ENCODE measurements at places on chromosomes 12 and 14.

- no peak for DNase-seq
These were observed 16.7 kb upstream of the RNU6-7 start for GRCh38 chr14:32185097-32185496.

GRCh38 chr14:95189367-95190132, 32.2 kb upstream of the DICER1 start:
- no peak for DNase-seq

GRCh38 chr12:96720363-96720705, 186.7 kb upstream of the NEDD1 start:
- DNase-seq: no peak

DNA sequence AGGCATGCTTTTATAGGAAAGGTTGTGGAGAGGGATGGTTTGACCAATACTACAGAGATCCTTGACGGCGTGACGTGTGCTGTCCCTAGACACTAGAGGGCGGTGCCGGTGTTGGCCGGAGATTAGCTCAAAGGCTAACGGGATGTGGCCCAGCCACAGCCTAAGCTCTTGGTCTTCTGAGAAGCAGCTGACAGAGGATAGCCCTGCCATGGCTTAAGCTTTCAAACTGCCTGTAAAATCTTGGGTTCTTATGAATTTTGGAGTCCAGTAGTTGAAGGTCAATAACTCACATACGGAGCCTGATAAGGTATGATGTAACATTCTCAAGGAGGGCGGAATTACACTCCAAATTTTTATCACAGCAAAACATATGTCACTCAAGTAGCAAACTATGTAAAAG, 515.7 kb upstream of the ATXN7L3B start:
- no peak for DNase-seq

DNA sequence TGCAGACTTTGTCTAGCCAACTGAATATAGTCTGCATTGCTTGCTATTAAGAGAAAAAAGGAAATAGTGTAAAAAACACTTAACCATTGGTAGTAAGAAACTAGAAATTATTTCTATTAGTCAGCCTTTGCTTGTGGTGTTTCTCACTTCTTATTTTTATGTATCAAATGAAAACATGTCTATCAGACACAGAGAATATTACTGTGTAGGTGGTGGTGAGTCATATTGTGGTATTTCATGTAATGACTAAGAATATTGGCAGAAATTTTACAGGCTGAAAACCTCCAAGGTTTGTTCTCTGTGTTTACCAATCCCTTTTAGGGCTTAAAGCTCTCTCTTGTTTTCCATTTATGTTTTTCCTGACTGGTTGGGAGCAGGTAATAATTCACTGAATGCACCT, 87.2 kb downstream of the DAAM1 start:
- DNase-seq: no peak

DNA sequence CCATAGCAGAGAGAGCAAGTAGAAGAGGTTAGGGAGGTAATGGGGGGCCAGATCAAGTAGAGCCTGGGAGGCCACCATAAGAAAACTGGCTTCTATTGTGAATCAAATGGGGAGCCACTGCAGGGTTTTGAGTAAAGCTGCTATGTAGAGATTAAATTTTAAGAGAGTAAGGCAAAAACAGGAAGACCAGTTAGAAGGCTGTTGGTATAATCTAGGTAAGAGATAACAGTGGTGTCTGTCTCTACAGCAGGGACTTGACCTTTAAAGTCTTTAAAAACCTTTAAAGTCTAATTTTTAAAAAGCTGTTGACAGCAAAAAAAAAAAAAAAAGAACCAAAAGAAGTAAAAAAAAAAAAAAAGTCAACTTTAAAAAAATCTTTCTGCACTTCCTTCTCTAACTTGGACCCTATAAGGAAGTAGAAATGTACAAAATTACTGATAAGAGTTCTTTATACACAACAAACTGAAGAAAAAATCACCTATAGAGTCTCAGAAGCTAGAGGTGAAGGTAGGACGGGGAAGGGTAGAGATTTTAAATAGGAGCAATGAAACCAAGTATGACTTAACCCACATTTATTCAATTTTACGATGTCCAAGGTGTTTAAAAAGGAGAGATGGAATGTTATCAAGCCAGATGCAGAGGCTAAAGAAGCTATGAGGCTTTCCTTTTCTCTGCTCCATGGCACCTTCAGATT, 26.1 kb downstream of the SGPP1 start:
- no peak for DNase-seq

GRCh38 chr12:120132054-120132836, 15.7 kb upstream of the RAB35 start:
- DNase-seq: no peak

DNA sequence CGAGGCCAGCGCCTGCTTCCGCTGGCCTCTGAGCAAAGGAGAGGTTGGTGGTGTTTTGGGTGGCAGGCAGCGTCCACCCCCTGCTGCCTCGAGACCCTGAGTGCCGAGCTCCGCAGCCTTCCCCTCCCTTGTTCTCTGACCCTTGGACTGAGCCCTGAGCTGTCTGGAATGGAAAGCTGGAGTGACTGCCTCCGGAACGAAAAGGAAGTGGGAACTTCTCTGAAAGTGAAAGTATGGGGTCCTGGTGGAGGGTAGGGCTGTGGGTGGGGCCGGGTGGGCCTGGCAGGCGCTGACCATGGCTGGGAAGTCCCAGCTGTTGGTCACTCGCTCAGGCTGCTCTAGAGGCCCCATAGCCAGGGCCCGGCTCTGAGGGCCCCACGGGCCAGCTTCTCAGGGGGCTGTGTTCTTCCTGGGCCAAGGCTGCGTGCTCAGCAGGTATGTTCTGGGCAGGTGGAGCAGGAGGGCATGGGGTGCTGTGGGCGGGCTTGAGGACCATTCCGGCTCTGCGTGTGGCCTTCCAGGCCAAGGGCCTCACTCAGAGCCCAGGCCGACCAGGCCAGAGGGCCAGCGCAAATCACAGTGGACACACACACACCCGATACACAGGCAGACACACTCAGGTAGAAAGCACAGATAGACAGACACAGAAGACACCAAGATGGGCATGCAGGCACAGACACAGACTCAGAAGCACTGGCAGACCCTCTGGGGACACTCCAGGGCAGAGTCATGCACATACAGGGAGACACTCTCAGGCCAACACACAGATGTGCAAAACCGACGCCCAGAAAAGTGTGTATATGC, at the start of gene EXOC3L4:
TSS of gene EXOC3L4 (plus strand) at position 320 of the 804 bp plus-strand sequence. CDS start 5,495 bp downstream, outside the sequence.
- DNase-seq: no peak

- DNase-seq: no peak
These were observed 133.1 kb downstream of the ANO6 start for GRCh38 chr12:45348986-45349385.

GRCh38 chr12:111352296-111352993, 16.4 kb downstream of the PHETA1 start:
- no peak for DNase-seq

DNA sequence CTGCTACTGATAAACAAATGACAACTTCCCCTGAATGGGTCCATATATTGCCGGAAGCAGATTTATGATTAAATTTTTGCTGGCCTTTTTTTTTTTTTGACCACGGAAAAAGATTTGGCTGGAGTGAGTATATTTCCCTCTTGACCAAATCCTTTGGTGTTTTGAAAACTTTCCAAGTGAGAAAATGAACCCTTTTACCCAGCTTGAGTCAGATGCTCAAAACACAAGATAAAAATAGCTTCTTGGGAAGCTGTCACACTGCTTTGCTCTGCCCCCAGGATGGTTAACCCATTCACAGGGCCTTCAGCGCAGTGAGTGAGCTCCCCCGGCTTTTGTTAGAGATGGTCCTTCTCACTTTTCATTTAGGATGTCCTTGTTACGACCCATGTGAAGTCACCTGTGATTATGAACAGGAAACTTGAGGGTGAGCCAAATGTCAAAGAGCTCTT, 224.3 kb downstream of the PELI2 start:
- DNase-seq: no peak

DNA sequence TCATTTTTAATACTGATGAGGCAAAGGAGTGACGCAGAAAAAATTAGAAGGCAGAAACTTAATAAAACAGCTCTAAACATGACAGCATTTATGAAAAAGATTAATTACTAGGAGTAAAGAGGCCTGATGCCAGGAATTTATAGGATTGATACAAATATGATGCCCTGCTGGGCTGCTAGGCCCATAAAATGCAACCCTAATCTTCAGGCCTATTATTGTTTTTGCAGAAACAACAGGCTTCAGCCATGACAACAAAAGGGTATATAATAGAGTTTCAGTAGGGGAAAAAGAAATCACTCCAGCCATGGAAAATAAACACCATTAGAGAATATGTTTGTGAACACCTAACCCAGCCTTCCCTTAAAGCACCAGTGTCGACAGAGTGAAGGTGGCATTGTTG, 50.6 kb downstream of the OTX2 start:
- DNase-seq: no peak

- no peak for DNase-seq
These were observed 454.4 kb downstream of the FUT8 start for GRCh38 chr14:65866886-65867285.

DNA sequence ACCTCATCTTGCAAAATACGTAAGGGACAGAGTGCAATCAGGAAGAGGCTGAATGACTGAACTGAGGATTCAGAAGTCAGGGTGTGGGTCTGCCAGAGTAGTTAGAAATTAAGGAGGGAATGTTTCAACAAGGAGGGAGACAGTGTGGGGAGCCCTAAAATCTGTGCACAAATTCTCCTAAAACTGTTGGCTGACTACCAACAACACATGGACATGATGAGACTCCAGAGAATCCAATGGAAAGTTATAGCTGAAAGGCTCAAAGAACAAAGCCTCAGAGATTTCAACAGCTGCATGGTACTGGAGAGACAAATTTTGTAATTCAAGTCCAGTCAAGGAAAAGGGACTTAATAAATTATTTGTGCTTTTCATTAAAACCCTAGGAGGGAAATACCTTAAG, 36.1 kb upstream of the NEDD1 start:
- no peak for DNase-seq

- DNase-seq: no peak
These were observed 663 bp downstream of the WASHC3 start for GRCh38 chr12:102061096-102061559.

GRCh38 chr12:42584651-42585111, 4.9 kb downstream of the PRICKLE1 start:
- DNase-seq: no peak

DNA sequence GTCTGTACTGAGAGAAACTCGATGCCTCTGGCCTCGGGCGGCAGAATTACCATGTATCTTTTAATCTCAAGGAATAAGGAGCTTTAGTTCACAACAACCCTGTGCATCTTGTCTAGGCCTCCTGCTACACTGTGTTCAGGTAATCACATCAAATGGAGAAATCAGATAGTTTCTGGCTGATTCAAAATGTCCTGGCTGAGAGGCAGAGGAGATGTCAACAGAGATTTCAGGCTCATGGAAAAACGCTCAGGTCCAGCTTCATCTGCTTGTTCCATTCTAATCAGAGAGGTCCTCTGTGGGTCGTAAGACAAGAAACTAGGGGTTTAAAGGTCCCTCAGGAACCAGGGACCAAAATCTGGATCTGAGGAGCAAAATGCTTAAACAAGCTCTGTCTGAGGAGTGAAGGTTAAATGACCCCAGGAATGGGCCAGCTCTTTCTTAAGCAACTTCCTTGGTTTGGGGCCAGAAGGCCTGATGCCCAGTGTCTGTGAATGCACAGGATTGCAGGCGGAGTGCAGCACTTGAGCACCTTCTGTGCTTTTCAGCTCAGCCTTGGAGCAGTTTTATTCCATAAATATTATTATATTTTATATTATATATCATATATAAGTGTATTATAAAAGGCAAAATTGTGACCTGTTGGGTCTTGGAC, 170.2 kb upstream of the PRICKLE1 start:
- no peak for DNase-seq

All from activated T-helper 1 cell treated with anti-CD3 and anti-CD28 coated beads, Interleukin-2, amount 50 U/mL, for 16 hours (primary cell).